Esophagus squamous epithelium (tissue), 5 donors: ENCODE measurements at places on chromosomes 2 and 18.

GRCh38 chr18:79856119-79857007 lies 58.6 kb downstream of the KCNG2 start:
- no peak for DNase-seq

- DNase-seq, result no peak
These were observed 22.6 kb upstream of the SUCLG1 start for GRCh38 chr2:84481702-84482101.

DNA sequence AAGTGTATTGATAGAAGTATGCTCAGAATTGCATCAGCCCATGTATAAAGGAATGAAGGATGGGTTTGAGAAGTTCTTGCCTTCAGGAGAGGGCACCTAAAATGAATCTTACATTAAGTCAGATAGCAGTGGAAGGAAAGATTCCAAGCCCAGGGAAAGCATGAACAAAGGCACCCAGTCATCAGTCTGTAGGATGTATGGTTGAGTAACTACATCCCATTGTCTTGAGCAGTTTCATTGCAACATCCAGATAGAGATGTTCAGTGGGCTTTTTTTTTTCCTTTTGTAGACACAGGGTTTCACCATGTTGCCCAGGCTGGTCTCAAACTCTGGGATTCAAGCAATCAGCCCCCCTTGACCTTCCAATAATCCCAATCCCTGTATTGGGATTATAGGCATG lies 80.7 kb downstream of the ARHGAP28 start:
- DNase-seq, result no peak

DNA sequence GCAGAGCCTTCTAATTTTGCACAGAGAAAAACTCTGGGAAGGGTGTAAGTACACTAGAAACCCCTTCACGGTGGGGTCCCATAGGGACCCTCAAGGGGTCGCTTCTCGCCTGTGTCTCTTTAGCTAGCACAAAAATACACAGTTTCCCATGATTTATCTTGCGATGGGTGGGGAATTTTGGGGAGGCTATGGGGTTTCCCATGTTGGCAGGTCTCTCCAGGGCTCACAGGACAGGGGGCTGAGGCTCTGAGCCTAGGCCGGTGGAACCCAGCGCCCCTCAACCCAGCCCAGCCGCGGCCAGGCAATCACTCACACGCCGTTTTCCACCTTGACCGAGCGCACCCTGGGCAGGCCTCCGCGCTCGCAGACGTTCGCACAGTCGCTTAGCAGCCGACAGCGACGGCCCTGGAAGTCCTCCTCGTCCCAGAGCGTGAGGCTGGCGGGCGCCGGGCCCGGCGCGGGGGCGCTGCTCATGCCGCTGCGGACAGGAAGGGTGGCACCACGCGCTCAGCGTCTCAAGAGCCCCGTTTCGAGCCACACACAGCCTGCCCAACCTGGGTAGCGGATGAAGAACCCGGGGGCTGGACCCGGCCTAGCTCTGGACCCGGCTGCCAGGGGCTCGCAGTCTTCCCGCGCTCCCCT lies 398 bp downstream of the CRYBA2 start:
- DNase-seq, result no peak

GRCh38 chr18:8943900-8944870 lies 158.3 kb upstream of the NDUFV2 start:
- DNase-seq, result no peak

DNA sequence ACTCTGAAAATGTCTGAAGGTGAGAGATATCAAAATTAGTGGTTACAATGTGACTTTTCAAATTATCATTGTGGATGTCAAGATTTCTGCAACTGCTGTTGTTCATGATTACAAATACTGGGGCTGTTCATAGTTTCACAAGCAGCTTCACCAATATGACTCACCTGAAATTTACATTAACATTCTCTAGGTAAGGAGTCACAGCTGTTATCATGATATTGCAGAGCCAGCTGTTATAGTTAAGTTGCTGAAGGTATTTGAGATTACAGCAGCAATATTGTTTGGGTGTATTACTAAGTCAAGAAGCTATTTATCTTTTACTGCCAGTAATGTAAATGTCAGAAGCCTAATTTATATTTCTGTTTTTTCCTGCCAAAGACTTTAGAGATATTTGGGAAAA lies 140.0 kb downstream of the MC4R start:
- no peak for DNase-seq

DNA sequence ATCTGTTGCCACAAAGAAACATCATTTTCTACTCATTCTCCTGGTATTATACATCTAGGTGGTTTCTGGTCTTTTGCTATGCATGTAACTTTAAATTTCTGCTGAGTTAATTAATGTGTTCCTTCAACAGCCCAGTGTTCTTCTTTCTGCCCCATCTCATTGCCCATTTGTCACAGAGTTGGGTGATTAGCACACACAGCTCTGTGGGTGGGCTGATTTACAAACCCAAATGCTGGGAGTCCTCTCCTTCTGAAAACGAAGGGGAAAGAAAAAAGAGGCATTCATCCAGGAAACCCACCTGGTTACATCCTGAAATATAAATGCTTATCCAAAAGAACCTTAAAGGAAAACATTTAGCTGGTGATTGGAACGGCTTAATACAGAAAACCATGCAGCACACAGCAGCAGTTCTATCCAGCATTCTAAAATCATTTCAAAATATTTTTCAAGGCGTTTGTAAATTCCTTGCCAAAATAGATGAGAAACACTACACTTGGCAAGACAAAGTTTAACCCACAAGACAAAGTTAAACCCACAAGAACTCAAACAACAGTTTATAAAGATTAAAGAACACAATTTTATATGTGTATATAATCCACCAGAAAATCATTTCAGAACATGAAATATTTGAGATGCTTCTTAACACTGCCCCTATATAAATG lies 177.9 kb downstream of the ANTXR1 start:
- DNase-seq, result no peak

GRCh38 chr2:157480182-157480961 lies 36.5 kb upstream of the CYTIP start:
- no peak for DNase-seq

- no peak for DNase-seq
These were observed 234.0 kb upstream of the RAB12 start for GRCh38 chr18:8375249-8375648.

- DNase-seq, result no peak
These were observed 569.4 kb downstream of the CCDC85A start for GRCh38 chr2:56753182-56753581.

DNA sequence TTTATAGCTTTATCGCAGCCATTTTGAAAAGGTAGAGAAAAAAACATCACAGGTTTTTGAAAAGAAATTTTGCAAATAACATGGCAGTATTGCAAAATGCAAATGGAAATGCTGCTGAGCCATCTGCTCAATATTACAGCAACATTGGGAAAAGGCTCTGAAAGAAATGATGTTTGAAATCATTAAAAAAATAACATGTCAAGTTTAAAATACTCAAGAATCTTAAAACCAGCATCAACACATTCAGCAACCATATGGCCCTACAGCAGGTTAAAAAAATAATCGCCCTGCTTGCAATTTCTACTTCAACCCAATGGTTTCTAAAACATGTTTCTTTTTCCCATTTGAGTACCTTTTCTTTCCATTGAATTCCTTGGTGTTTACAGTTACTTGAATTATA lies 289.4 kb downstream of the AFF3 start:
- DNase-seq, result no peak

DNA sequence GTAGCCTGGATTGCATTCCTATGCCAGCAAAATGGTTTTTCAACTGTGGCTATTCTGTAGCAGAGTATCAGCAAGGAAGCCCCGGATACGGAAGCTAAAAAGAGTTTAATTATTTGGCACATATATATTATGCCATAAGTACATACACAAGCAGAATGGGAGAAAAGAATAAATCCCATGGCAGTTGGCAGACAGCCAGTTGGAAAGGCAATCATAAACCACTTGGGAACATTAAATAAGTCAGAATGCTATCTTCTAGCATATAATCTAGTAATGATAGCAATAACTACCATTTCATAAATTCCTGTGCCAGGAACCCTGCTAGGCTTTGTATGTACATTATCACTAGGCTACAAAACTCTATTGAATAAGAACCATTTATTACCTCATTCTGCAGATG lies 26.0 kb downstream of the GALNT5 start:
- no peak for DNase-seq

DNA sequence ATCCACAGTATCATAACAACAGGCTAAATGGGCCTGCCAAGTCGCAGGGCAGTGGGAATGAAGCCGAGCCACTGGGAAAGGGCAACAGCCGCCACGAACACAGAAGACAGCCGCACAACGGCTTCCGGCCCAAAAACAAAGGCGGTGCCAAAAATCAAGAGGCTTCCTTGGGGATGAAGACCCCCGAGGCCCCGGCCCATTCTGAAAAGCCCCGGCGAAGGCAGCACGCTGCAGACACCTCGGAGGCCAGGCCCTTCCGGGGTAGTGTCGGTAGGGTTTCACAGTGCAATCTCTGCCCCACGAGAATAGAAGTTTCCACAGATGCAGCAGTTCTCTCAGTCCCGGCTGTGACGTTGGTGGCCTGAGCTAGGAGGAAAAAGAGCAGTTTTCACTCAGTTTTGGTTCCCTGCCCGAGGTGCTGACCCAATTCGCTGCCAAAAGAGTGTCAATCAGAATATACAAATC lies 32.2 kb downstream of the KCTD18 start:
- DNase-seq, result no peak

DNA sequence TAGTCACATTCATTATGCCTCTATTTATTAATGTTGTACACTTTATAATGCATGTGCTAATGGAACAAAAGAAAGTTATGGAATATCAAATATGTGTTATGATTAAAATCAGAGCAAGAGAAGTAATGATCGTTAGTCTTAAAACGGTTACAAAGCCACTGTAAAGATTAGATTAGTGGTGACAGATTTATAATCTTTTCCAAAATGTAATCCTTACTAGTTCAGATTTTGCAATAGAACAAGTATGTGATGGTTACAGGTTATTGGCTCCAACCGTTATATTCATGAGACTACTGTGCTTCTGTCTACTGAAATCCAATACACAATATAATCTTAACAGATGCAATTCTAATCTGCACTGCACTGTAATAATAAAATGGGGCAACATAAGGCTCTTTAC lies 180.6 kb downstream of the ZNF521 start:
- DNase-seq, result no peak

DNA sequence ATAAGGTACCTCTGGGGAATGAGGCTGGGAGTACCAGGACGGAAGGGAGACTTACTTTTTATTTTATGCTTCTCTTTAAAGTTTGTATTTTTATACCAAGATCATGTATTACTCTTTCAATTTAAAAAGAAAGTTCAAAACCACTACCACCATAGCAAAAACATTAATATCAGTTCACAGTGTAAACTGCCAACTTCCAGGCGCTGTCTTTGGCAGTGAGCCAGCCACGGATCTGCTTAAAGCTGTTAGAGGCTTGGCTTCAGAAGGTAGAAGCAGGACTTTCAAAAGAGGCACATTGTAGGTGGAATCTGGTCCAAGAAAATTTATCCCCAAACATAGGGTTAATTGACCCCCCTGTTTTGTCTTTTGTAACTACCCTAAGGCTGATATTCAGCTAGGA lies 74.8 kb downstream of the B3GNT2 start:
- DNase-seq, result no peak

DNA sequence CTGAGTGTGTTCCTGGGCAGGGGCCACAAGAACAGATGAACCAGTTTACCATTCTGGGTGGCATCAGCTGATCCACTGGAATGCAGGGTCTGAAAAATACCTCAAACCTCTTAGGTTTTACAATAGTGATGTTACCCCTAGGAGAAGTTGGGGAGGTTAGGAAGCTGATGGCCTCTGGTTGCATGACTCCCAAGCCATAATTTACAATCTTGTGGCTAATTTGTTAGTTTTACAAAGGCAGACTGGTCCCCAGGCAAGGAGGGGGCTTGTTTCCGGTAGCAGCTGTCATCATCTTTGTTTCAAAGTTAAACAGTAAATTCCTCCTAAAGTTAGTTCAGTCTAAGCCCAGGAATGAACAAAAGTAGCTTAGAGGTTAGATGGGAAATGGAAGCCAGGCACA lies 113.8 kb upstream of the SLC38A11 start:
- DNase-seq, result no peak

DNA sequence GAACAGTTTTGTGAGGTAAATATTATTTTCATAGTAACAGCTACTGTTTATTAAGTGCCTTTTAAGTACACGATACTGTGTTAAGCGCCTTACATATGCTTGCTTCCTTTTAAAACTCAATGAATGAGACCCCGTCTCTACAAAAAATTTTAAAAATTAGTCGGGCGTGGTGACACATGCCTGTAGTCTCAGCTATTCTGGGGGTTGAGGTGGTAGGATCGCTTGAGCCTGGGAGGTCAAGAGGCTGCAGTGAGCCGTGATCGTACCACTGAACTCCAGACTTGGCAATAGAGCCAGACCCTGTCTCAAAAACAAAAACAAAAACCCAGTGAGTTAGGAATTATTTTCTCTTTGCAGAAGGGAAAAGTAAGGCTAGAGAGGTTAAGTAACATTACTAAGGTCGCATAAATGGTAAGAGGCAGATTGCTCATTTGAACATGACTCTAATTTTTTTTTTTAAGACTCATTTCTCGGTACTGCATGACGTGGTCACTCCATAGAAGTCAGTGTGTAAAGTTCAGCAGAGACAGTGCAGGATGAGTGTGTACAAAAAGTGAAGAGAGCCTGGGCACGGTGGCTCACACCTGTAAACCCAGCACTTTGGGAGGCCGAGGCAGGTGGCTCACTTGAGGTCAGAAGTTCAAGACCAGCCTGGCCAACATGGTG lies 1.1 kb downstream of the METAP1D start:
- DNase-seq, result no peak

- no peak for DNase-seq
These were observed 43.0 kb upstream of the MSTN start for GRCh38 chr2:190105554-190105953.

DNA sequence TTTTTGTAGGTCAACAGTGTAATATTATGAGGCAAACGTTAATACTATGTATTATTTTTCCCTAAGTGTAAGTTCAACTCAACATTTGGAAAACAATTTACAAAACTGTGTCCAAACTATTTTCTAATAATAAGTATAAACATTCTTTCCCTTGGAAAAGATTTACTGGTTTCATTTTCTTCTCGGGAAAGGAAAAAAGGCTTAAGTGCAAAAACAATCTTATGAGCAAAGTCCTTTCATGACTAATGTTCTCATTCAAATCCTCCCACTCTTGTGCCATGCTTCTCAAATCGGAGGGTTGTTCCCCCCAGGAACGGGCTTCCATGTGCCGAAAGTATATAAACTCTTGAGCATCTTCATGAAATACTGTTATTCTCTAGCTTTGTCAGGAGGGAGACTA lies 19.8 kb upstream of the L3MBTL4 start:
- no peak for DNase-seq

GRCh38 chr2:20487392-20488174 lies 40.7 kb downstream of the RHOB start:
- no peak for DNase-seq

- no peak for DNase-seq
These were observed 101.6 kb upstream of the COPS8 start for GRCh38 chr2:236984046-236984445.
